ENCODE measurements at places on chromosomes 2 and 18.

DNA sequence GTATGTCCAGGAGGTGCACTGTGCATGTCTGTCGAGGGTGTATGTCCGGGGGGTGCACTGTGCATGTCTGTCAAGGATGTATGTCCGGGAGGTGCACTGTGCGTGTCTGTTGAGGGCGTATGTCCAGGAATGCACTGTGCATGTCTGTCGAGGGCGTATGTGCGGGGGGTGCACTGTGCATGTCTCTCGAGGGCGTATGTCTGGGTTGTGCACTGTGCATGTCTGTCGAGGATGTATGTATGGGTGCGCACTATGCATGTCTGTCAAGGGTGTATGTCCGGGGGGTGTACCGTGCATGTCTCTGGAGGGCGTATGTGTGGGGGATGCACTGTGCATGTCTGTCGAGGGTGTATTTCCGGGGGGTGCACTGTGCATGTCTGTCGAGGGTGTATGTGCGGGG, 249.3 kb upstream of the MYT1L start:
- no peak for DNase-seq

DNA sequence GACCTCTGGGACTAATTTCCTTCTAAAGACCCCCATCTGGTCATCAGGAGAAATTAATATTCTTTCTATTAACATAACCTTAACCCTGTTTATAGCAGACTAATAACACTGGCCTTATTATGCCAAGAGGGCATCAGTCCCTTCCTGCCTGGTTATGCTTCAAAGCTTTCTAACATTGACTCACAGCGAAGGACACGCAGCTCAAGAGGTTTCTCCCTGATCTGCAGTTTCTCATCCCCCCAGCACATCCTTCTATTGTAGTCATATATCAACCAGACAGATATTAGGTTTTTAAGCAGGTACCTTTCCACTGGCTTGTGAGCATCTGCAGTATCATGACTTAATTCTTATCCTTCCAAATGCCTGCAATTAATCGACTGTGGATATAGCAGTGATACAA, 100.0 kb upstream of the CXCR4 start:
- no peak for DNase-seq

- no peak for DNase-seq
Measured at GRCh38 chr2:218010140-218010983, 7.6 kb upstream of the TNS1 start.

GRCh38 chr2:134689315-134689714, 29.5 kb downstream of the TMEM163 start:
- DNase-seq: no peak

DNA sequence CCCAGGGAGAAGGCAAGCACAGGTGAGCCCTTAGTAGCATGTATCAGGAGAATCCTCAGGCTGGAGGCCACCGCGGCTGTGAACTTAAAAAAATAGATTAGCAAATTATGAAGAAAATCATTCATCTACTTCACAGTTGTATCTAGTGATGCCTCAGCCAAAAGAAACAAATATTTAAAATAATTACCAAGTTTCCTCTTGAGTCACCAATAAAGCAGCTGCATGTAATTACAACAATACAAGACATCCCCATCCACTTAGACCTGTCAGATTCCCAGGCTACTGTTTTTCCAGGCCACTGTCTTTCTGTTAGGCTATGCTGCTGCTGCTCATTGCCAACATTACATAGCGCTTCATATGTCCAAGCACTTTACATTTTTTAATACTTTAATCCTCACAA, 54.6 kb upstream of the PHLPP1 start:
- DNase-seq: no peak

- no peak for DNase-seq
Measured at GRCh38 chr2:72037261-72037666, 110.4 kb downstream of the CYP26B1 start.

DNA sequence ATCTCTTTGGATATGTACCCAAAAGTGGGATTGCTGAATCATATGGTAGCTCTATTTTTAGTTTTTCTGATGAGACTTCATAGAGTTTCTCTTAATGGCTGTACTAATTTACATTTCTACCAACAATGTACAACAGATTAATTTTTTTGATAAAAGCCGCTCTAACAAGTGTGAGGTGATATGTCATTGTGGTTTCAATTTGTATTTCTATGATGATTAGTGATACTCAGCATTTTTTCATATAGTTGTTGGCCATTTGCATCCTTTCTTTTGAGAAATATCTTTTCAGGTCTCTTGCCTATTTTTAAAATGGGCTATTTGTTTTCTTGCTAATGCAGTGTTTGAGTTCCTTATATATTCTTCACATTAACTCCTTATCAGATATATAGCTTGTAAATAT, 4.3 kb downstream of the IL18RAP start:
- DNase-seq: no peak

- DNase-seq: no peak
Measured at GRCh38 chr2:20557635-20558034, 93.3 kb downstream of the HS1BP3 start.

- no peak for DNase-seq
Measured at GRCh38 chr2:6657855-6658254, 207.9 kb downstream of the CMPK2 start.

DNA sequence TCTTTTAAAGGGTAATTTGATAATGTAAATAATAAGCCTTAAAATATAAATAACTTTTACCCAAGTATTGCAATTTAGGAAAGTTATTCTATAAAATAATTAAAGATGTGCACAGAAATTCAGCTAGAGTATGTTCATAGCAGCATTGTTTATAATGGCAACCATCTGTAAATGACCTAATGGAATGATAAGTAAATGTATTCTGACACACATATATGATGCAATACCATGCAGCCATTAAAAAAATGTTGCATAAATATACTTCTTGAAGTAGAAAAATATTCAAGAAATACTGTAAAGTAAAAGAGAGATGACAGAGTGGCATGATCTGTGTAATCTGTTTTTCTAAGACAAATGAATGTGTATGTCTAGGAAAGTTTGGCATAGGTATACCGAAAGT, 545.7 kb downstream of the ZEB2 start:
- no peak for DNase-seq

GRCh38 chr18:8844721-8845148, 139.4 kb downstream of the MTCL1 start:
- no peak for DNase-seq

DNA sequence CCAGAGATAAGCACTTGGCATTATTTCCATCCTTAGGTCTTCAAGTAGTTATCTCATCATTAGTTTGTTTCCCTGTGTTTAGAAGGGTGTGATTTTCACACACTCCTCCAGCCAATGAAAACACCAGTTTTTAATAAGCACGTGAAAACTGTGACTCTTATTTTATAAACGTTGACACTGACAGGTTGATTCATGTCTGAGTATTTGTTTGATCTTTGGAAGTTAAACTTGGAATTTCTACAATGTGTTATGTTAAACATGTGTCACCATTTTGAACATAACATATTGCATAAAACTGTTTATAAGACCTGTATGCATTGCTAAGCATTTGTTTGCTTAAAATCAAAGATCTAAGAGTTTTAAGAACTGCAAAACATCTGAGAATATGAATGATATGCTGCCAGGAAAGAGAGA, 27.6 kb downstream of the SLC40A1 start:
- no peak for DNase-seq

DNA sequence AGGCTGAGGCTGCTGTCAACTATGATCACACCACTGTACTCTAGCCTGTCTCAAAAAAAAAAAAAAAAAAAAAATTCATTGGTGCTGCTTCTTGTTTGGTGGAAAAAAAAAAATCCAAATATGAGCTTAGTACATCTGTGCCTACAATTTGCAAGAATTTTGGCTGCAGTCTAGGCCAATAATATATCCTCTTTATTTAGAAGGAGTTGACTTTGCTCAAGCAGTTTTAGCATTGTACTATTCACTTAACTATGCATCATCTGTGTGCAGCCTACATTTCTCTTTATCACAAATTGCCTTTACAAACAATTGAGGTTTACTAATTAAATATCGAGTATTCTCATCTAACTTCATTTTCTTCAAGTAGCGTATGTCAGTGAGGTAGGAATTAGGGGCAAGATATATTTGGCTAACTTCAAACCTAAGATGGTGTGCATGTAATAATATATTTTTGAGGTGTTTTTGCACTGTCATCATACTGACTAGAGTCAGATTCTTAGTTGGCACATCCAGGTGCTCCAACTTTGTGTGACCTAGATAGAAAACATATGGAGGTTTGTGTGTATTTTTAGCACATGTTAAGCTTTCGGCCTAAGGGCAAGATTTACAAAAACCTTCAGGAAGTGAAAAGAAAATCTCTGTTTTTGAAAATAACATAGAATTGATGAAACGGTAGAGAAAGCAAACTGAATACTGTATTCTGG, 51.8 kb downstream of the PMS1 start:
- no peak for DNase-seq

GRCh38 chr2:30270166-30270565, 38.8 kb downstream of the LBH start:
- no peak for DNase-seq

GRCh38 chr2:119862127-119862889, 102.6 kb downstream of the PTPN4 start:
- DNase-seq: no peak

DNA sequence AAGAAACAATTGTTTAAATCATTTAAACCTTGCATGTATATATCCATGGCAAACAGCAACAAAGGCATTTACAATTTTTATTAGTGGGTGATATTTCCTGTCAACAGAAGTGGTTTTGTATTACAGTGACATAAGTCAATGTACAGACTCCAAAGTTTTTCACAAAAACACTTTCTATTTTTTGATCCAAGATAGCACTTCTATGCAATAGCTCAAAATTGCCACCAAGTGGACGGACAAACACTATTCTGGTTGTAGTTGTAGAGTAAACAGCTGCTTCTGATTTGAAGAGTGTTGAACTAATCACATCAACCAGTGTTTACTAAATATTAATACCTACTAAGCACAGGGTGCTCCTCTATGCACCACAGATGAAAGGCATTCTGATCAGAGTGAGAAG, 421.4 kb downstream of the NCKAP5 start:
- DNase-seq: no peak

DNA sequence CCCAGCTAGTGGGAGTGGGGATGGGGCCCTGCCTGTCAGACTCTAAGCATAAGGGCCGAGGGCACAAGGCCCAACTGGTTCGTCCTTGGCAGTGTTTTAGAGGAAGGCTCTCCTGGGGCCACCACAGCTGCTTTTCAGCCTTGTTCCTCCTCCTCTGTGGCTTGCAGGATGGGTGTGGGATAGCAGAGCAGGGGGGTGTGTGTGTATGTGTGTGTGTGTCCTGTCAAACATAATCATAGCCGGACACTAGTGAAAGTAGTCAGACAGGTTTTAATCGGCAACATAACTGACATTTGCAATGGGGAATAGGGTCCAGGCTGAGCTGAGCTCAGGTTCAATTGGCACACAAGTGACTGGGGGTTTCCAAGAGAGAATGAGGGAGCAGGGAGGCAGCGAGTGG, 114.2 kb downstream of the SEPTIN10 start:
- DNase-seq: no peak

DNA sequence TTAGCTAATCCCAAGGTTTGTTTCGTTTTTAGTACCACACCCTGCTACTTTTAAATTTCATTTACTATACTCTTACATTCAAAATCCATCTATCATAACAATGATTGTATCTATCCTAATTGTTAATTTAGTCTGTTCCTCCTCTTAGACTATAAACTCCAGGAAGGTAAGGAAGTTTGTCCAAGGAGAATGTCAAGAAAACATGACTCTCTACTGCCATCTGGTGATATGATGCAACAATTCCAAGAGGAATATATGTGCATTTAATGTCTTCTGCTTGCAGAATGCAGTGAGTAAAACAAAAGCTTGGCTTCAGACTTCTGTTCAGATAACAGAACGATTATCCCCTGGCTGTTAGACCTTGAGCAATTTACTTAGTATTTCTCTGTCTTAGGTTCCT, 1267.1 kb downstream of the LRP1B start:
- peak; percentile 61 for DNase-seq

GRCh38 chr18:36752929-36753865, 75.6 kb downstream of the TPGS2 start:
- no peak for DNase-seq

DNA sequence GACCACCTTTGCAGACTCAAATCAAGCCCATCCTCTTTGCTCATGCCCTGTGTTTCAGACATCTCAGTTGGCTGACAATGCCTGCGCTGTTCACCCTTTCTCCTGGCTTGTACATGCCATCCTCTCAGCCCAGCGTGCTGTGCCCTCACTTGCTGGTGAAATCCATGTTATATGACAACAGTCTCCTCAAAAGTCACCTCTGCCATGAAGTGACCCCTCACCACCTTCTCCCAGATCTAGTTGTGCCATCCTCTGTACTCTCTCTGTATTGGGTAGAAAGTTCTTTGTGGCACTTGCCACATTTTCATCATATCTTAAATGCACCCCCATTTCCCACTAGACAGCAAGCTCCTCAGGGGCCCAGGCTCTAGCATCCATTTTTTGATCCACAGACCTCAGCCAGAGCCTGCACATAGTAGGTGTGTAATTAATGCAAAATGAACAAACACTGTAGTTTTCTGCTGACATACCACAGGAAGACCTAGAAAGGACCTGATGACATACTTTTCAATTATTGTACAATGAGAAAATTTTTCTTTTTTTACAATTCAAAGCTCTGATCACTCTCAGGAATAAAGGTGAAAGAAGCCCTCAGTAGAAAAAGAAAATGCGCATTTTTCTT, 22.8 kb downstream of the ZEB2 start:
- no peak for DNase-seq

GRCh38 chr2:174529916-174530315, 43.1 kb upstream of the GPR155 start:
- DNase-seq: no peak

- DNase-seq: no peak
Measured at GRCh38 chr18:51190000-51190399, 7.5 kb downstream of the MEX3C start.

DNA sequence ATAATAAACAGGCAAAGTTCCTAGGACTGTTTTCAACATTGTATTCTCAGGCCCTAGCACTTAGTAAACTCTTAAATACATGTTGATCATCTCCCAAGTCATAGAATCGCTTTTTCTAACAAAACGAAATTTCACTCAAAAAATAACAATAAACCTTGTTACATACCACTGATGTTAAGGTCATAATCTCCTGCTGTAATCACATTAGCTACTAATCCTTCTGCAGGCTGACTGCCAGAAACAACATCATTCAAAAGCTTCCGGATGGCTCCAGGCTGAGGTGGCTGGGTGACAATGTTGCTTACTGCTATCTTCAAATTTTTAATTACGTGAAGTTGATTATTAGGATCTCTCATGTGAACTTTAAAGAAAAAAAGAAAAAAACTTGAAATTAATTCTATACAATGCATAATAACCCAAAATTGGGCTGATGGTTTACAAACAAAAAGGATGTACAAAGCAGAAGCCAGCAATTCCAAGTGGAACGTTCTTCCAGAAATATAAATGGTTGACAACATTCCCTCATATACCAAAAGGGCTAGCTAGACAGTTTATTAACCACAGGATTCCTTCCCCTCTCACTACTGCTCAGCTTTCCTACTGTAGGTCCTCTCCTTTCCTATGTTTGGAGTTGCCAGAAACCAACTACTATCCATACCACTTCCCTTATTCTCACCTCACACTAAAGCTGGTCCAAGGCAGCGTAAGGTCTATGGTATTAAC, 11.6 kb downstream of the TRAPPC8 start:
- no peak for DNase-seq

GRCh38 chr18:7084080-7085065, 33.2 kb downstream of the LAMA1 start:
- no peak for DNase-seq

GRCh38 chr2:16187482-16187817, 247.1 kb downstream of the MYCN start:
- no peak for DNase-seq

- DNase-seq: no peak
Measured at GRCh38 chr2:56260415-56260814, 76.6 kb downstream of the CCDC85A start.

Measured in NCI-H446 (cell line).